ENCODE measurements at places on chromosomes 3 and 15.

- no peak for DNase-seq
These were observed 645.6 kb upstream of the CBLB start for GRCh38 chr3:106514431-106514830.

- DNase-seq, result no peak
These were observed 17.5 kb upstream of the HACD2 start for GRCh38 chr3:123602325-123602724.

DNA sequence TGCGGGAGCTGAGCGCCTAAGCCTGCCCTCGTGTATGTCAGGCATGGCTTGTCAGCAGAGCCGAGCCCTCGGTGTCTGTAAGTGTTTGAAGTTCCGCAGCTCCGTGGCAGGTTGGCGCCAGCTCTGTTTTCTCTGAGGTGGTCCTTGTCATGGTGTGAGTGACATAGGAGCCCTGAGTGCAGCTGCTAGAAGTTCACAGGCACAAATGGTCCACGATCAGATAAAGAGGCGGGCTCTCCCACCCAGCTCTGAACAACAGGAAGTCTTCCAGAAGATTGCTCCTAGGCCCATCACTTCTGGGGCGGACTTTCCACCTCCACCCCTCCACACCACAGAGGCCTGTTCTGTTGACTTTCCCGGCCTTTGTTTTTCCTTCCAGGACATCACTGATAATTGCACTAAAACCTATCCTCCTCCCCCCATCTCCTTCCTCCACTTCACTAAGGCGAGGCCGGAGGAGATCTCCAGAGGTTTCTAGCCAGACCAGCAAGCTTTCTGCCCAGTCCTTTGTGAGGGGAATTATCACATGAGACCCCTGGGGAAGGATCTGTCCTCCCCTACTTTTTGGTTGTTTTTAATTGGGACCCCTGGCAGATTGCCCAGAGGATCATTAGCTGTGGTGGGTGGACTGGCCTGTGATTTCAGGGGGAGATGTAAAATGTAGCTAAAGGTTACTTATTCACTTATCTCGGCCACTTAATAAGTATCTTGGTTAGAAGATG, 19.9 kb downstream of the ITPR1 start:
- DNase-seq, result no peak

- DNase-seq, result peak; percentile 65
These were observed at the start of gene FLNB for GRCh38 chr3:58008141-58009025. Gene FLNB (plus strand): TSS chr3:58008422. CDS start chr3:58008565, 143 bp downstream.

GRCh38 chr3:133991209-133991608, 38.5 kb downstream of the SLCO2A1 start:
- DNase-seq, result no peak

DNA sequence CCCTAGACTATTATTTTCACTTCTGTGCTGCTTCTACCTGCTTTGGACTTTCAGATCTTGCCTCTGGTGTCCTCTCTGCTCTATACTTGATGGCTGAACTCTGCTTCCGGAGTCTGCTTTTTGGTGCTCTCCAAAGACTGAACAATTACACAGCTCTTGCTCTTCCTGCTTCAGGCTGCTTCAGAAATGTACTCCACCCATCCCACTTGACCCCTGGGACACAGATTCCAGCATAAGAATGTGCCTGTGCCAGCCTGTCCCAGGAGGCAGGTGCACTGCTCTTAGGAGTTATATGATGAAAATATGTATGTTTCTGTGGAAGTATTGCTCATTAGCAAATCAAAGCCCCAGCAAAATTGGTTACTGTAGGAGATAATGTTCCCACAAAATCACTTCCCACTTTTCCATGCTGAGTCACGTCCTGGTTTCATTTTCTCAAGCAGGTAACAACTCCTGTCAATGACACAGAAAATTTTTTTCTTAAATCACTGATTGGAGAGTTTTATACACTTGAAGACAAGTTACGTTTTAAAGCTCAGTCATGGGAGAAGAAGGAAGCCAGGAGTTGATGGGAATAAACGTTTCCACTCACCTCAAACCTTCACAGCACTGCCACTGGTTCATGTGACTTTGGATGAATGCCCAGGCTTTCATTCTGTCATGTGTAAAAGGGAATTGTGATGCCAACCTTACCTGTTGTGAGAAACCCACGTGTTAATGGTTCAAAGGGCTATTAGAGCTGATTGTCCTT, 239.4 kb upstream of the ZPLD1 start:
- no peak for DNase-seq

DNA sequence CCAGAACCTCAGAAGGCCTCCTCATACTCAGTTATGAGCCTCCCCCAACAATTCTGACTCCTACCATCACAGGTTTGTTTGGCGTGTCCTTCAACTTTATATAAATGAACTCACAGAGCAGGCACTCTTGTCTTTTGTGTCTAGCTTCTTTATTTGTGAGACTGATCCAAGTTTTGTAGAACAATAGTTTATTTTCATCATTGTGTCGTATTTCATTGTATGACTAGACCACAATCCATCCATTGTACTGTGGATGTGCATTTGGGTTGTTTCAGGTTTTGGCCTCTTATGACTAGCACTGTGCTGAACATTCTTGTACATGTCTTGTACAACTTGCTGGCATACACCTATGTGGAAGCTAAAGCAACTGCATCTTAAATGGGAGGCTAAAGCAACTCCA, 292.8 kb upstream of the LYSMD4 start:
- no peak for DNase-seq

- DNase-seq, result no peak
These were observed 66.5 kb downstream of the IGSF11 start for GRCh38 chr3:118968111-118968510.

GRCh38 chr15:73959012-73959581, 32.8 kb downstream of the LOXL1 start:
- DNase-seq, result no peak

- no peak for DNase-seq
These were observed 89.5 kb downstream of the IL20RB start for GRCh38 chr3:137047240-137047639.

- no peak for DNase-seq
These were observed 30.1 kb upstream of the ADAMTS7 start for GRCh38 chr15:78841376-78841706.

GRCh38 chr3:152319831-152320617, 51.3 kb downstream of the MBNL1 start:
- no peak for DNase-seq

- DNase-seq, result no peak
These were observed 16.1 kb downstream of the ZNF80 start for GRCh38 chr3:114221165-114221880.

GRCh38 chr3:50173685-50174516, 17.5 kb upstream of the GNAT1 start:
- no peak for DNase-seq

- no peak for DNase-seq
These were observed 171.8 kb downstream of the FEZF2 start for GRCh38 chr3:62201438-62202035.

DNA sequence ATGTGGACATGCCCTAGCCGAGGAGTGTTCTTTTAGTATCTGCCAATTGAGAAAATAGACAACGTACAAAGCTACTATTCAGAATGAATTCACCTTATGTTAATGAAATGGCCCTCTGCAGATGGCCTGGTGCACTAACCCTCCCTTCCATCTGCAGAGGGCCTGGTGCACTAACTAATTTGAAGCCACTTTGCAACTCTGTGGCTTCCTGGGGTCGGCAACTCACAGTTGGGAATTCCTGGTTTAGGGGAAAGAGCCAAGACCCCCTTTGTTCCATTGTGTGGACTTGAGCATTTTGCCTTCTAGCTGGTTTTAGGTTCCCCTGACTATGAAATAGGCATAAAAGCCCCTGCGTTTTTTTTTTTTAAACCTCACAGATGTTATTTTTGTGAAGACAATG, 204.3 kb upstream of the UBE3A start:
- DNase-seq, result no peak

- no peak for DNase-seq
These were observed 49.0 kb downstream of the UBE2E2 start for GRCh38 chr3:23252122-23252521.

DNA sequence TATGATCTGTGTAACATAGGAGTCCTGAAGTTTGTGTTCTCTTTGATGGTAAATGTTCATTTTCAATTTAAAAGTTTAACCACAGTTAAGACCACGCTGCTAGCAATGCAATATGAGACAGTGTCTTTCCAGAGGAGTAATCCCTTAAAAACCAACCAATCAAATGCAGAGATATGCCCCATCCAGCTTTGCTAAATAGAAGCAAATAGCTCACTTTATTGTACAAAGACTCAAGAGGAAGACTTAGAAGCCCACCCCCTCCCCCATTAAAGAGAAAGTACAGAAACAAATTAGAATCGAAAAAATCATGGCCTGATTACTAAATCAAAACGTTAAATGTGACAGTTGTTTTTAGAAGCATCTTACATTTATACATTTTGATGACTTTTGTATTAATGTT, 2.1 kb upstream of the ANP32A start:
- DNase-seq, result no peak

- no peak for DNase-seq
These were observed 27.2 kb downstream of the IQSEC1 start for GRCh38 chr3:13045904-13046568.

All from stimulated activated CD4-positive, alpha-beta T cell treated with anti-CD3 and anti-CD28 coated beads, Interleukin-1b, Interleukin-23, amount 100 ng/mL, for 1 hour (primary cell).